ENCODE measurements at places on chromosomes 6 and 20.

GRCh38 chr6:37039958-37040357, 34.5 kb downstream of the FGD2 start:
- DNase-seq, result no peak

GRCh38 chr20:16005915-16006493, 567.2 kb downstream of the KIF16B start:
- no peak for DNase-seq

DNA sequence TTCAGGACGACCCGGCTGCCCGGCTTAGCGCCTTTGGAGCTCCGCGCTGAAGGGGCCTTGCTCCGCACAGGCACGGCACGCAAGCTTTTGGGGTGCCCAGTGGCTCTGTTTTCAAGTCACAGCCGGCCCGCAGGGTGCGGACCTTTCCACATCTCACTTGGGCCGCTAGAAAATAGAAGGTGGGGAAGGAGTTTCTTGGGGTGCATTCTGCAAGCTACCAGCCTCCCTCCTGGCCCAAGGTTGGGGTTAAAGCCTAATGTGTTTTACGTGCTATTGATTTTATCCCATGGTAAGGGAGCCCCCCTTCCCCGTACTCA, 561 bp downstream of the KAT14 start:
- no peak for DNase-seq

GRCh38 chr6:8499540-8499939, 64.2 kb upstream of the SLC35B3 start:
- no peak for DNase-seq

DNA sequence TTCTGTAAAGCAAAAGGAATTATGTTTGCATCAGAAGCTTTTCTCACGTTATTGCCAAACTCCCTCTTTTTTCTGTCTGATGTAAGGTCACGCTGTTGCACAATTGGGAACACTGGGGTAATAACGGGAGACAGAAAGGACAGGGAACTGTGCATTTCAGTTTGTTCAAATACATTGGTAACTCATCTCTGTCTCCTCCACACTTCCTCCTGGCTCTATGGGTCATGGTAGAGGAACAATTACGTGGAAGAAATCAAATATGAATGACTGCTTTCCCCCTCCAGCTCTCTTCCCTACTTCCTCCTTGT, 132.2 kb upstream of the TNFAIP3 start:
- no peak for DNase-seq

GRCh38 chr6:27871924-27872638, 40.1 kb downstream of the OR2B2 start:
- peak; percentile 77 for DNase-seq

- no peak for DNase-seq
These were observed 37.1 kb downstream of the PLEKHG1 start for GRCh38 chr6:150636808-150637207.

DNA sequence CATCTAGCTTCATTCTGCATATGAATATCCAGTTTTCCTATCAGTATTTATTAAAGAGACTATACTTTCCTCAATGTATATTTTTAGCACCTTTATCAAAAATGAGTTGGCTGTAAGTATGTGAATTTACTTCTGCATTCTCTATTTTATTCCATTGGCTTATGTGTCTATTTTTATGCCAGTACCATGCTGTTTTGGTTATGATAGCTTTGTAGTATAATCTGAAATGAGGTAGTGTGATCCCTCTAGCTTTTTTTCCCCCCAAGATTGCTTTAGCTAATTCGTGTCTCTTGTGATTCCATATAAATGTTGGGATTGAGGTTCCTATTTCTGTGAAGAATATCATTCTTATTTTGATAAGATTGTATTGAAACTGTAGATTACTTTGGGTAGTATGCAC, 469.1 kb upstream of the MAP3K7 start:
- no peak for DNase-seq

DNA sequence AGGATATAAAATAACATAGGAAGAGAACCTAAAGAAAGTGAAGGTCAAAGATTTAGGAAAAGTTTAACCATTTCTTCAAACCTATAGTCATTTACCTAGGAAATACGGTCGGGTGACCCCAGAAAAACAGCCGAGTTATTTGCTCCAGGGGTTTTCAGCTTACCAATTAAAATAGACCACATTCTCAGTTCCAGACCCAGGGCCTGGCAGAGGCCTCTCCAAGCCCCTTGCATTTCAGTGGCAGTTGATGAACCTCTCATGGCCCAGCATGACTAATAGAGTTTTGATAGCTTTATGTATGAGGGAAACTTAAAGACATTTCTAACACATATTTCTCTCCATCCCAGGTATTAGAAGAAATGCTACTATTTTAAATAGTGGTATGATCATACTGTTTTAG, 113.5 kb downstream of the OGFRL1 start:
- DNase-seq, result no peak

- no peak for DNase-seq
These were observed 15.7 kb downstream of the AURKA start for GRCh38 chr20:56376331-56376730.

- no peak for DNase-seq
These were observed 119.8 kb downstream of the ANKS1A start for GRCh38 chr6:35008858-35009257.

- DNase-seq, result peak; percentile 62
These were observed 50.2 kb downstream of the STK35 start for GRCh38 chr20:2151858-2152281.

- no peak for DNase-seq
These were observed 556 bp downstream of the NKX2-4 start for GRCh38 chr20:21396599-21397340.

DNA sequence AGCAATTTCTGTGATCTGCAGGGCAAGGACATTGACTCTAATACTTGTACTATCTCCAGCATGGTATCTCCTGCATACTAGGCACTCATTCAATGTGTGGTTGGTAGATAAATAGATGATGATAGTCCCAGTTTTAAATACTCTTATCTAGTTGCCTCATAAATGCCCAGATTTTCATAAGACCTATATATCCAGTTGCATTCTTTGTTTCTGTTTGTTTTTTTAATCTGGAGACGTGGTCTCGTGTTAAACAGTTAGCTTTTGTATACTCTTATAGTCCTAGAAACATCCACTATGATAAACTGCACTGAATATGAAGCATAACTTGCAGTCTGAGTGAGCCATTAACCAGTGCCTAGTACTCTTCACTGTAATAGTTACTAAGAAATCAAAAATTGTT, 35.5 kb upstream of the SUMO4 start:
- no peak for DNase-seq

DNA sequence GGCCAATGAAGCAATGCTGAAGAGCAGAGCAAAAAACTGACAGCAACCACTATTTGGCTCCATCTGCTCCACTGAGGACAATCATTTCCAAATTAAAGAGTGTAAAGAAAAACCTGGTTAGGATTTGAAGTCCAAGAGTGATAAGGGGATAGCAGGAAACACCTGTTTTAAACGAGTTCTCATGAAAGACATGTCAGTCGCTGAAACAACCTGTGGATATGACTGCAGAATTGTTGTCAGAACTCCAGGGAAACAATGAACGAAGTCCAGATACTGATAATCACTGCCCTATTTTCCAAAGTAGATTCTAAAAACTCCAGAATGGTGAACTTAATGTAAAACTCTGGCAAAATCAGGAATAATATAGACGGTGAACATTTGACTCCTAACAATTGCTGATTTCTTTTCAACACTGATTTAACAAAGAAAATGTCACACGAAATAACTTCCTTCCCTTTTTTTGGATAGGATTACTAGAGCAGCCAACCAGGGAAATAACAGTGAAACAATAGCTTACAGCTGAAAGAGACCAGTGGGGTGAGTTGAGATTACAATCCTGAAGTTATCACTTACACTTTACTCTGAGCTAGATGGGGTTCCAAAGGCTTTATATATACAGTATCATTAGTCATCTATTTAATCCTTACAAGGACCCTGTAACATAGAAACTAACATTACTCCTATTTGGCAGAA, 83.7 kb downstream of the ELOVL5 start:
- no peak for DNase-seq

GRCh38 chr6:7438011-7438410, 48.4 kb downstream of the RIOK1 start:
- no peak for DNase-seq

DNA sequence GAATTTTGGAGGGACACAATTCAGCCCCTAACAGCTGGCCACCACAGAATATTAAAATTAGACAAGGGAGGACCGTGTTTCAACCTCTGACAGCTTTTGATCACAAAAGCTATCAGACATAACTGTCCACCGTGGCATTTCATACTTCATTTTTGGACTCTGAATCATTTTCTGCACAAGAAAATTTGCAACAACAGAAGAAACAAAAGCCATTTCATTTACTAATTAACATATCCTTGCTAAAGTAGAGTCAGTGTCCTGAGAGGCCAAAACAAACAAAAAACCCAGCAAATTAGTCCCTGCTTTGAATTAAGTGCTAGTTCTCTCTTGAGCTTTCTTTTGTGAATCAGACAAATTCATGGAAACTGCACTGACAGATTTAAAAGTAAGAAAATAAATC, 17.6 kb upstream of the COL12A1 start:
- DNase-seq, result no peak

DNA sequence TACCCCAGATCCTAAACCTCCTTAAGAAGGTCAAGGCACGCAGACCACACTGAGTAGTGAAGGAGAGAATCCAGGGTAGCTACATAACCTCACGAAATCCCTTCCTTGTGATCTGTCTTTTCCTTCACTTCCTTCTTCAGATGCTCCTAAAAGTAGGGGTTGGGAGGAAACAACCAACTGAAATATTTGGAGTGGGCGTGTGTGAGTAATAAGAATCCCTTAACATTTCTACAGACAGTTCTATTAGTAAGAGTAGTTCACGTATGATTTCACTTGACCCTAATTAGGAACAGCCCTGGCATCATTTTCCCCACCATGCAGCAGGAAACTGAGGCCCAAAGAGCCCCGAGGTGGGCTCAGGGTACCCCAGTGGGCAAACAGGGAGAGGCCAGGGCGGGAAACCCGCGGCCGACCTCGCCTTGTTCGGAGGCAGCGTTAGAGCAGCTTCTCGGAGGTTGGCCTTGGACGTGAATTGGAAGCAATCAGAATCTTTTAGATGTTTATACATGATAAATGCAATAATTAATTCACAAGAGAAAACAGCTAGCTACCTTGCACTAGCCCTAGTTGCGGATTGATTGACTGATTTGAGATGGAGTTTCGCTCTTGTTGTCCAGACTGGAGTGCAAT, 859 bp upstream of the RAE1 start:
- DNase-seq, result no peak

DNA sequence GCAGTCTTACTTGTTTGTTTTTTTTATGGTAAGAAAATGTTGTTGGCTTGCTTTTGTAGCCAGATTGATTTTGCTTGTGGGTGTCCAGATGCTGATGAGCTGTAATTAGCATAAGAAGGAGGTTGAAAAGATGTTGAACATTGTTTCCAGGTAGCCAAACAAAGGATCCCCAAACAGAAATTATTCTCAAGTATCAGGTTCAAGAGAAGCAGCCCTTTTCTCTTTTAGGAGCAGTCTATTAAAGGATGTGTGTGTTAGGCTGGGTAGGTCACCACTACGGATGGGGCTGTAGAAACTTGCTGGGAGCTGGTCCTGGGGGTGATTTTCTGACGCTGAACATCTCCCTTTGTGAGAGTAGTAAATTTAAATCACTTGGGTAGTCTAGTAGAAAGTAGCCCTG, 86.9 kb upstream of the VSTM2L start:
- no peak for DNase-seq

- no peak for DNase-seq
These were observed 120.3 kb upstream of the MAFB start for GRCh38 chr20:40809361-40809760.

DNA sequence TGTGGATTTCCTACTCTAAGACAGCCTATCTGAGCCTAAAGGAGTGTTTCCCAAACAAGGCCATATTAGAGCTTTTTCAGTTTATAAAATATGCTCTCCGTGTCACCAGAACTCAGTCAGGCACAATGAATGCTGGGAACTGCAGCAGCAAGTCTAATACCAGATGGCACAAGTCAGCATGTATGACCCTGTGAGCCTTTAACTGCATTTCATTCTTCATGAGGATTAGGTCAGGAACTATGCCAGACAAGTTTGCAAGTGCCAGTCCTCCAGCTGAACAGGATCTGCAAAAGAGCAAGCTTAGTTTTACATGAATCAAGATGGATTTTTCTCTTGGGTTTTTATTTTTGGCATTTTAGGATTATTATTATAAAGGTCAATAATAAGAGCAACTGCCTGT, 66.7 kb upstream of the SAMD5 start:
- DNase-seq, result no peak

GRCh38 chr6:2582268-2582667, 168.5 kb downstream of the MYLK4 start:
- DNase-seq, result no peak

- DNase-seq, result no peak
These were observed 323.6 kb downstream of the CD83 start for GRCh38 chr6:14440940-14441781.

GRCh38 chr20:37853823-37854375, 49.0 kb upstream of the VSTM2L start:
- DNase-seq, result no peak

DNA sequence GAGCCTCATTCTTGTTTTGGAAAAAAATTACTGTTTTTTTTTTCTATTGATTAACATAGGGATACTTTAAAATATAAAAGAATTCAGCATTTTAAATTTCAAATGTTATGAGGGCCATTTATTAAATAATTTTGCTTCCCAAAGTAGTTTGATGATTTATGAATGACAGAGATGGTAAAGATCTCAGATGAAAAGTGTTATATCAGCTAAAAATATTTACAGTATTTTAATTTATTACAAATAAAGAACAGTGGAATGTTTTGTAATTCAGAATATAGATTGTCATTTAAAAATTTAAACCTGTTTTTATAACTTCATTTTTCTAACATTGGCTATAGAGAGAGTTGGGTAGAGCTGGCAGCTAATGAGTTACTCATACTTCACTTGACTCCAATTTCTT, 256.0 kb downstream of the TPBG start:
- no peak for DNase-seq

GRCh38 chr6:148367411-148368024, 24.9 kb downstream of the SASH1 start:
- peak; percentile 32 for DNase-seq

DNA sequence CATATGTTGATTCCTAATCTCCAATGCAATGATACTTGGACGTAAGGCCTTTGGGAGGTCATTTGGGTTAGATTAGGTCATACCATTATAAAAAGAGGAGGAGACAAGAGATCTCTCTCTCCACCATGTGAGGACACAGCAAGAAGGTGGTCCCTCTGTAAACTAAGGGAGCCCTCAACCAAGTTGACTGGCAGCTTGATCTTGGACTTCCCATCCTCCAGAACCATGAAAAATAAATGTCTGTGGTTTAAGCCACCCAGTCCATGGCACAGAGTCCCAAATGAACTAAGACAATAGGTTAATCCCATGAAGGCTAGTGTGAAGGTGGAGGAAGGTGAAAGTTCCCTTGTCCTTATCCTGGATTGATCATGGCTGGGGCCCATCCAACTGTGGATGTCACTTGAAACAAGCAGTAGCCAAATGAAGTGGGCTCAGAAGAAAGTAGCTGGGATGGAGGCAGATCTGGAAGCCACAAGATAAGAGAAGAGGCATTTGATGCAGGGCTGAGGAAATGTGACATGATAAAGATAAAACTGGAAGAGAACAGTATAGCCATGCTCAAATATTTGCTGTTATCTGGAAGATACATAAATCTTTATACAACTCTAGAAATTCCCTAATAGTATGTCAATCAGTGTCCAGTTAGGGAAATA, 99.9 kb downstream of the BANF2 start:
- DNase-seq, result no peak
